ENCODE measurements at places on chromosomes 12 and 14. TPM values are rescaled to one million over a fixed set of nuclear protein-coding genes. Genes with fewer than 3 reads are reported as not detected.

The NOXRED1 gene
- total RNA-seq, result not detected

The KRT80 gene
- 1.5 TPM for total RNA-seq

The SLC10A1 gene
- total RNA-seq, result not detected

The KRT6A gene
- total RNA-seq, result not detected

The ABCD2 gene
- not detected for total RNA-seq

The PARPBP gene
- total RNA-seq, result 37.3 TPM

The ZNF891 gene
- 0.11 TPM for total RNA-seq

The ASCL1 gene
- total RNA-seq, result not detected

The TSPAN19 gene
- not detected for total RNA-seq

The NYNRIN gene
- 1.2 TPM for total RNA-seq

The CLEC6A gene
- not detected for total RNA-seq

The BMAL2 gene
- 39.5 TPM for total RNA-seq

The KRT3 gene
- total RNA-seq, result 0.08 TPM

DNA sequence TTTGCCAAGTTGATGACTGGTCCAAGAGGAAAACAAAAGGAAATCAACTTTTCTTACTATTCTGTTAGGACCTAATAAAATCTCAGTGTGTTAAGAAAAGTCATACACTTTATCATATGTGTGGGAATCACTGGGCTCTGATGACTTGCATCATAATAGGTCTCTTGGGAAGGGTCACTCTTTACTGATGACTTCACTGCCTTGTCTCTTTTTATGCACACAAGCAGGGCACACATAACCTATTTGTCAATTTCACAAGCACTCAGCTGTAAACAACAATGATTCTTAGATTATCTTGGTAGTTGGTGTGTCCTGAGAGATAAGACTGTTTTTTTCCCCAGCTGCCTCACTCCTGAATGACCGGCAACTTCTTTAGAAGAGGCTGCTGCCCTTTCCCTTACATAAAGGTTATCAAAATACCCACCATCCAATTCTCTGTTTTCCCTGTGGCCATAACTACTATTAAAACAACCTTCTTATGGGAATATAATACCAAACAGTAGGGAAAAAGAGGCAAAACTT, 50.9 kb upstream of the INSM2 start:
- DNase-seq, result no peak

GRCh38 chr14:92755495-92755894, 7.1 kb upstream of the LGMN start:
- DNase-seq, result no peak

DNA sequence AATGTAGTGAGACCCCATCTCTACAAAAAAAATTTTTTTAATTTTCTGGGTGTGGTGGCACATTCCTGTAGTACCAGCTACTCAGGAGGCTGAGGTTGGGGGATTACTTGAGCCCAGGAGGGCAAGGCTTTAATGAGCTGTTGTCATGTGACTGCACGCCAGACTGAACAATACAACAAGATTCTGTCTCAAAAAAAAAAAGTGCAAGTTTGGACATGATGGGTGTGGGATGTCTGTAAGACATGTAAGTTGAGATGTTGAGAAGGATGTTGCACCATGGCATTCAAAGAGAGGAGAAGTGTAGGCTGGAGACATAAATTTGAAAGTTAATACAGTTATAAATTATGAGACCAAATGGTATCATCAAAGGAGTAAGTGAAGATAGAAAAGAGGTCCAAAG, 23.5 kb downstream of the YEATS4 start:
- DNase-seq, result no peak

- peak; percentile 36 for DNase-seq
These were observed 35.3 kb downstream of the P2RX7 start for GRCh38 chr12:121167951-121168350.

- peak; percentile 93 for DNase-seq
These were observed 711 bp downstream of the MARS1 start for GRCh38 chr12:57488402-57489156.

DNA sequence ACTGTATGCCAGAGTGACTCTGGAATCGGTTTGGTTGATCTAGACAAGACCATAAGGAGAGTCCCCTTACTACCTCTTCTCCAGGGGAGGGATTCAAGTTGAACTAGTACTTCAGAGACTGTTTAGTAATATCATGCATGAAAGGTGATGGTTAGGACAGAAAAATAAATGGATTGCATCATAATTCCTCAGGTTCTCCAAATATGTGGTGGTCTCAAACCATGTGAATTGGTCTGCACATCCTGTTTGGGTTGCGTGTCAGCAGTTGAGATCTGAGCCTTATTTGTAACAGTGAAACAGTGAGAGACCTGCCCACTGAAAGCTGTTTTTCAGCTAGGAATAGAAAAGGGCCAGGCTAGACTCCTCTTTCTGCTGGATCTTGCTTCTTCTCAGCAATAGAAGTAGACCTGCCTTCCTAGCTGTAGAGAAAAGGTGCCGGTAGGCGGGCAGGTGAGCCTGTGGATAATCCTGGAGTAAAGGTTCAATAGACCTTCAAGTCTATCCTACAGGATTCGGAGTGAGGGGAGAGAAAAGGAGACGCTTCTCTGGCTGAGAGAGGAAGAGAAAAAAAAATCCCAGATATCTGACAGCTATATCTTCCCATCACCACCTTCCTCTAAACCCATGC, 258.5 kb upstream of the E2F7 start:
- no peak for DNase-seq

DNA sequence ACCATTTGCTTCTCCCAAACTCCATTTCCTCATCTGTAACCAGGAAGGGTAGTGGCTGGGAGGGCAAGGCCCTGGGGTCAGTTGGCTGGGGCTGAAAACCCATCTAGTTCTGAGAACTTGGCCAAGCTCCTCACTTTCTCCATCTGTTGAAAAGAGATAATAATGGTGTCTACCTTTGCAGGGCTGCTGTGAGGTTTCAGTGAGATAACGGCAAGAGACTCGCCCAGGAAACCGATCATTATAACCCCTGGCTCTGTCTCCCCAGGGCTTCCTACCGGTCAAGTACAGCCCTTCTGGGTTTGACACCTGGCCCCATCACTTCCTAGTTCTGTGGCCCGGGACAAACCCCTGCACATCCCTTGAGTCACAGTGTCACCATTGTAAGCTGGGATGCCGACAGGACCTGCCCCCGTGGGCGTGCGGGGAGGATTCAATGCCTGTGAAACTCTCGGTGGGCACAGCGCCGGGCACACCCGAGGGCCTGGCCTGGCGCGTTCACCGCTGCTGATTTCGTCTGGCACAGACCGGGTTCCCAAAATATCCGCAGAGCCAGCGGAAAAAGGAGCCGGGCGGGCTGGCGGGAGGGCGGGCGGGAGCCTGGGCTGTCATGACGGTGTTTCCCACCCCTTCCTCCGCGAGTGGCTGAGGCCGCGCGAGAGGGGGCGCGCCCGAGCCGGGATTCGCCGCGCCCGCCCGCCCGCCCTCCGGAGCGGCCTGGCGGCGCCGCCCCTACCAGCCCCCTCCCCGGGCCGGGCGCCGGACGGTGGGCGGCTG, 4.4 kb downstream of the KMT5A start:
- DNase-seq, result peak; percentile 50

DNA sequence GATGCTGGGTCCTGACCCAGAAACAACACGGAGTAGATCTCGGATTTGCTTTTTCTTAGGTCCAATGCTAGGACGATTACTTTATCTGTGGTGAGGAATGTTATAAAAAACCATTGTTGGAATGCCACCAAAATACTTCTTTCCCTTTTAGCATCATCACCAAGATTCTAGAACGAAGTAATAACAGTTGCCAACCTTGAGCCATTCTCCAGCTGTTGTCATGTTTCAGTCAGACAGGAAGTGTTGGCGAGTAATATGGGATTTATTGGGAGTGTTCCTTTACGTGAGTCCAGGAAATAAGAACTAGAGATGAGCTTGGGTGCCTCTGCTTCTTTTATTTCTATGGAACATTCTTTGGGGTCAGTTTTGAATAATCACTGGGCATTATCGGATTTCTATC, 892.9 kb downstream of the DIO2 start:
- no peak for DNase-seq

DNA sequence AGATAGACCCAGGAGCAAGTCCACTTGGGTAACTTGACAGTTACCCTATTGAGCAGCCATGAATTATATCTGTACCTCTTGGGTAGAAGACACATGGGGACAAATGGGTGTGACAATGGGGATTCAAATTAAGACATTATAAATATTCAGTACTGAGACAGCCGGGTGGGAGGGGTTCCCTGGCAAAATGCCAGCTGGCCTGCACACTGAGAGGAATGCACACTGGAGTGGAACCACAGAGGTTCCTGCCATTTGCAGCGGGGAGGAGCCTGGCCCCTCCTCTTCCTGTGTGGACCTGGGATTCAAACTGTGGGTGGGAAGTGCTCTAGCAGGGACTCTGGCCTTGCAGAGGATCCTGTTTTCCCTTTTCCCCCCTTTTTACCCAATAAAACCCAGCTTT, 118.7 kb upstream of the CDKN3 start:
- no peak for DNase-seq

GRCh38 chr12:55469291-55469690, 647 bp downstream of the OR6C70 start:
- no peak for DNase-seq

DNA sequence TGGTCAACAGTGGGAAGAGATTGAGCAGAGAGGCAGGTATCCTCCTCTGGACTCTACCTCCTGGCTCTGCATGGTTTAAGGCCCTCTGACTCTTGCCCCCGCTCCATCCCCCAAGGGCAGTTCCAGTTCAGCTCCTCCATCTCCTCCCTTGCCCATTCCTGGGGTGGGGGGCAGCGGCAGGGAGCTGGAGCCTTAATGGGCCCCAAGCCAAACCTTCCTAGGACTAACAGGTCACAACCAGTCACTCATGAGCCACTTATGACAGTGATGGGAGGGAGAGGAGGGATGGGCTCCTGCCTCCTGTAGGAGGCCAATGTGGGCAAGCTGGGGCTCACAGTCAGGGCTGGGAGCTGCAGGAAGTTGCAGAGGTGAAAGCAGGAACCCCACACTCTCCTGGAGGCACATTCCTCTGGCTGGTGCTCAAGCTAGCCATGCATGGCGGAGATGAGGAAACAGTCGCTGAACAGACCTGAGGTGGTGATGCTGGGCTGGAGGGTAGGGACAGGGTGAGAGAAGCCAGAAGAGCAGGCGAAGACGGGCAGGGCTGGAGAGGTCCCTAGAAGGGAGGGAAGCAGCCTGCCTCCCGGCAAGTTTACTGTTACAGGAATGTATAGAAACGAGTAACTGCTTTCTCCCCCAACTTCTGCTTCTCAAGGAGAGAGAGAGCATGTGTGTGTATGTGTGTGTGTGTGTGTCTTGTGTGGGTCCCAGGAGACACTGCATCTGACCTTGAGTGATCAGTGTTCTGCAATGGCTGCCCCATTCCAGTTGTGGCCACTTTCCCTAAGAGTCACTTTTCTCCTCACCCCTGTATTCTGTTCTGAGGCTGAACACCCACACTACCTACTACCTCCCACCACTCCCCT, 5.0 kb upstream of the RAPGEF3 start:
- DNase-seq, result no peak

DNA sequence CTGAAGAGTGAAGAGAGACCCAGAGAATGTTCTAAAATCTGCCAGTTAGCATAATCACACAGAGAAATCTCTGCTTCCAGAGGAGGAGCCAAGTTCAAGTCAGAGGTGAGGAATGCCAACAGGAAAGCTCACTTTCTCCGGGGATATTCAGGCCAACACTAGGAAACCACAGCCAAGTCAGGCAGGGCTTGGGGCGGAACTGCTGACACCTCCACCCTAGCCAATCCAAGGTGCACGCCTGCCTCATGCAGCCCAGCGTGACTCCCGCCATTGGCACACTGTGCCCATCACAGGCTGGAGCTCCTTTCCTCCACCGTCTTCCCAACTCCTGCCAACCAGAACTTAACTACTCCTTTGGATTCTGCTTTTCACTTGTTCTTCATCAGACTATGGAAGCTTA, 374.3 kb upstream of the CCDC196 start:
- no peak for DNase-seq

DNA sequence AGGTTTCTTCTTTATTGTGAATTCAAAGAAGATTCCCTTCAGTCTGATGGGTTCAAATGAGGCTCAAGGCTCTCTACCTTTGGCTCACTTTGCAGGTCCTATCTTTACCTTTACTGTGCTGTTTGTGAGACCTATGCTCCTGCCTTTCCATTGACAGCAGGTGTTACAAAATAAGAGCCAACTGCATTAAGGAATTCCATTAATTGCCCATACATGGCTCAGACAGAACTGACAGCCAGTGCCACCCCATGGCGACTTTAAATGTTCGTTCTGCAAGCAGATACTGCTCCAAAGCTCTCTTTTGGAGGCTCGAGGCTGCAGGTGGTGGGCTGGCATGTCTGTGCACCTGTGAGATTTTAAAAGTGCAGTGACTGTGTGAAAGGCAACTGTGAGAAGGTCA, 44.7 kb downstream of the RBM19 start:
- DNase-seq, result peak; percentile 77

DNA sequence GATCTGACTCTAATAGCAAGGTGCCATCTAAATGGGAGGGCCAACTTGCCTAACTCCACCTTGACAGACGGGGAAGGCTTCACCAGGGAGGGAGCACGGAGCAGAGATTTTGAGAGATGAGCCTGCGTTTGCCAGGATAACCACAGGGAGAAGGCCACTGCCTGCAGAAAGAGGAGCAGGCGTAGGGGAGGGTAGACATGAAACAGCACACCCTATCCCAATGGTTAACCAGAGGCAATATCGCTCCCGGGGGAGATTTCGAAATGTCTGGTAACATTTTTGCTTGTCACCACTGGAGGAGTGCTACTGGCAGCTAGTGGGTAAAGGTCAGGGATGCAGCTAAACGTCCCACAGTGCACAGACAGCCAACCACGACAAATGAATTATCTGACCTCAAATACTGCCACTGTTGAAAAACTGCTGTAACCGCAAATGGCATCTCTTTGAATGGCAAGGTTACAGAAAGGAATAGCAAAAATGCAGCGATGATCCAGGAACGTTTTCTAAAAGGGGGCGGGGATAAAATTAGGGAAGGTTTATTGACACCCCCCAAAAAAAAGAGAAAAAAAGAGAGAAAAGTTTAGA, 126.0 kb upstream of the ATF7IP start:
- DNase-seq, result no peak

GRCh38 chr12:90999966-91000365, 4.8 kb downstream of the EPYC start:
- no peak for DNase-seq

GRCh38 chr12:52454411-52455201, 2.7 kb upstream of the KRT6B start:
- DNase-seq, result peak; percentile 9

DNA sequence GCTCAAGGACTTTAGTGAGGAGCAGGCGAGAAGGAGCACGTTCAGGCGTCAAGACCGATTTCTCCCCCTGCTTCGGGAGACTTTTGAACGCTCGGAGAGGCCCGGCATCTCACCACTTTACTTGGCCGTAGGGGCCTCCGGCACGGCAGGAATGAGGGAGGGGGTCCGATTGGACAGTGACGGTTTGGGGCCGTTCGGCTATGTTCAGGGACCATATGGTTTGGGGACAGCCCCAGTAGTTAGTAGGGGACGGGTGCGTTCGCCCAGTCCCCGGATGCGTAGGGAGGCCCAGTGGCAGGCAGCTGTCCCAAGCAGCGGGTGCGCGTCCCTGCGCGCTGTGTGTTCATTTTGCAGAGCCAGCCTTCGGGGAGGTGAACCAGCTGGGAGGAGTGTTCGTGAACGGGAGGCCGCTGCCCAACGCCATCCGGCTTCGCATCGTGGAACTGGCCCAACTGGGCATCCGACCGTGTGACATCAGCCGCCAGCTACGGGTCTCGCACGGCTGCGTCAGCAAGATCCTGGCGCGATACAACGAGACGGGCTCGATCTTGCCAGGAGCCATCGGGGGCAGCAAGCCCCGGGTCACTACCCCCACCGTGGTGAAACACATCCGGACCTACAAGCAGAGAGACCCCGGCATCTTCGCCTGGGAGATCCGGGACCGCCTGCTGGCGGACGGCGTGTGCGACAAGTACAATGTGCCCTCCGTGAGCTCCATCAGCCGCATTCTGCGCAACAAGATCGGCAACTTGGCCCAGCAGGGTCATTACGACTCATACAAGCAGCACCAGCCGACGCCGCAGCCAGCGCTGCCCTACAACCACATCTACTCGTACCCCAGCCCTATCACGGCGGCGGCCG, 1.1 kb downstream of the PAX9 start:
- DNase-seq, result peak; percentile 67
